Epithelial cell of umbilical artery (primary cell): ENCODE measurements at places on chromosomes 6 and 20. TPM values are rescaled to one million over a fixed set of nuclear protein-coding genes. Genes with fewer than 3 reads are reported as not detected.

DNAH8 gene
- total RNA-seq, result 0.65 and 0.76 TPM in 2 replicates

FOXO3 gene
- total RNA-seq, result 7.5 and 10.9 TPM in 2 replicates

ITPR3 gene
- total RNA-seq, result 15.6 and 39.5 TPM in 2 replicates

ENPP1 gene
- total RNA-seq, result 2.3 and 3.6 TPM in 2 replicates

GMEB2 gene
- 7.0 and 7.1 TPM in 2 replicates for total RNA-seq
